ENCODE measurements at places on chromosomes 11 and 22. TPM values are rescaled to one million over a fixed set of nuclear protein-coding genes. Genes with fewer than 3 reads are reported as not detected.

DNA sequence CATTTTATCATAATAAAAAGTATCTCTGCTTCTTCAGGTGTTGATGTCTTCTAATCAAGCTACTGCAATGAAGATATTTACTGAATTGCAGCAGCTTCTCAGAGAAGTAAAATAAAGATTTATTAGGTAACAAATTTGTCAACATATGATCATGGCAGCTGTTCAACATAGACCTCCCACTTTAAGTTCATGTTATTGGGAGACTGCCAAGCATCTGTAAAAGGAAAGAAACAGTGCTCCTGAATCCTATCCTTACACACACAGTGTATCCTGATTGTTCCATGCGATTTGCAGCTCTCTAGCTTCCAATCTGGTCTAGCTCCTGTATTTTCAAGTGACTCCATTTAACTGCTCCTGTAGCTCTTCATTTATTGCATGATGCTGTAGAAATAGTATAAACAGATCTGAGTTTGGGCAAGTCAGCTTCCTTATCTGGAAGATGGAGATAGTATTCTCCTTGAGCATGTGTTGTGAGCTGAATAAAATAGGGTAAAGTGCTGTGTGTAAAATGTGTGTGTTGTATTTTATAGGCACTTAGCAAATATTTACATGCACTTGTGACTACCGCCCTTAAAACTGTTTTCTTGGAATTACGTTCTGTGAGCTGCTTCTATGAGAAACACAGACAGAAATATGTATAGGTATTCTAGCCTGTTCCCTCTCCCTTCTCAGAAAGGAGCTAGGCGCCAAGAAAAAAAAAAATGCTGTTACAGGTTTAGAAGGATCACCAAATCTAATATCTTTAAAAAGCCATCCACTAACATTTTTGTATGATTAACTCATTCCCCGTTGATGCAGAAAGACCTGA is 290.6 kb downstream of the JRKL start:
- H3K27me3 ChIP-seq, result no peaks in the 10 kb centered on the region
- H3K4me1 ChIP-seq, result no peaks in the 10 kb centered on the region
- no peak for DNase-seq
- no peaks in the 10 kb centered on the region for H3K36me3 ChIP-seq

- no peak for DNase-seq
- H3K4me1 ChIP-seq, result no peaks in the 10 kb centered on the region
- H3K27ac ChIP-seq, result no peak overlapping the region
- no peaks in the 10 kb centered on the region for H3K27me3 ChIP-seq
- no peaks in the 10 kb centered on the region for H3K36me3 ChIP-seq
Measured at GRCh38 chr22:43722444-43722843, 89.7 kb downstream of the EFCAB6 start.

DNA sequence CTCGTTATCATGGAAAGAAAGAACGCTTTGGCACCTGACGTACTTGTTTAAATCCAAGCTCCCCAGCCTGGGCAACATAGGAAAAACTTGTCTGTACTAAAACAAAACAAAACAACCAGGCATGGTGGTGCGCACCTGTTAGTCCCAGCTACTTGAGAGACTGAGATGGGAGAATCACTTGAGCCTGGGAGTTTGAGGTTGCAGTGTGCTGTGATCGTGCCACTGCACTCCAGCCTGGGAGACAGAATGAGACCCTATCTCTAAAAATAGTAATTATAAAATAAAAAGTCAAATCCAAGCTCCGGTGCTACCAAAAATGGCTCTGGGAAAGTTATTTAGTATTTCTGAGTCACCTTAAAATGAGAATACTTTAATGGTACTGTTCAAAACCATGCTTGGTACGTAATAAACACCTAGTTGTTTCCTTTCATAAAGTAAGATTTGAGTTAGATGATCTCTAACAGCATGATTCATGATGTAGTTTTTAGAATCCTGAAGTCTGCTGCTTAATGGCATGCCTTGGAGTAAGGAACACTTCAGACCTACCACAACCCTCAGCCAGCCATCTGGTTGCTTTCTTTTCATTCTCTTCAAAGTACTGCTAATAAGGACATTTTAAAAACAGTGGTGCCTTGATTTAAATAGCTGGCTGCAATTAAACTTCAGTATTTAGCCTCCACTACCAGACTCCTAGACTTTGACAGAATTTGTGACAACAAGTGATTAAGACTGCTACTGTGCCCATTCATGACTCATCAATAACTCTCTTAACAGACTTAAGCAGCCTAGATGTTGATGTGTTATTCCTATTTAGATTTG is 8.4 kb downstream of the PPME1 start:
- H3K27me3 ChIP-seq, result no peaks in the 10 kb centered on the region
- no peaks in the 10 kb centered on the region for H3K4me1 ChIP-seq

DNA sequence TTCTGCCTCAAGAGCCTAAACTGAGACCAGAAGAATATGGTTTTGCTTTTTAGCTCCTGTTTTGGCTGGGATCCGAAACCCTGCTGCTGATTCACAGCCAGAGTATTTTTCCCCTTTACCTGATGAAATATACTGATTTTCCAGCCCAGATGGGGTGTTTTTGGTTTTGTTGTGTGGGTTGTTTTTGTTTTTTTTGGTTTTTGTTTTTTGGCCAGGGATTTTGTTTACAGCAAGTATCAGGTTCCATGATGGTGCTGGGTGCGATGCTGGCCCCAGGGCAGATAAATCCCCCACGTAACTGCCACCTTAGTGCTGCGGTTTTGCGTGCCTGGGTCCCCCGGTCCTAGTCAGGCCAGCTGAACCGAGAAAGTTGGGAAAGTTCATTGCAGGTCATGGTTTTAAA is 103.7 kb downstream of the ZBTB16 start:
- no peak overlapping the region for H3K4me3 ChIP-seq
- H3K27ac ChIP-seq, result no peak overlapping the region
- peaks cover 4% of the 10 kb centered on the region for H3K4me1 ChIP-seq
- H3K27me3 ChIP-seq, result no peaks in the 10 kb centered on the region
- no peak for DNase-seq

DNA sequence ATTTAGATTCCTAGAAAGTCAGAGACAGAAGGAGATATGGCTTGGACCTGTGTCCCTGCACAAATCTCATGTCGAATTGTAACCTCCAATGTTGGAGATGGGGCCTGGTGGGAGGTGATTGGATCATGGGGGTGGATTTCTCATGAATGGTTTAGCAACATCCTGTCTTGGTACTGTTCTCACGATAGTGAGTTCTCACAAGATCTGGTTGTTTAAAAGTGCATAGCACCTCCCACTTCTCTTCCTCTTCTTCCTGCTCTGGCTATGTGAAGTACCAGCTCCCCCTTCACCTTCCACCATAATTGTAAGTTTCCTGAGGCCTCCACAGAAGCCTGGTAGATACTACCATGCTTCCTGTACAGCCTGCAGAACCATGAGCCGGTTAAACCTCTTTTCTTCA is 27.6 kb upstream of the PAMR1 start:
- no peak overlapping the region for H3K27ac ChIP-seq
- no peak for DNase-seq
- H3K36me3 ChIP-seq, result peaks cover 1% of the 10 kb centered on the region
- H3K4me3 ChIP-seq, result no peak overlapping the region

GRCh38 chr11:19790831-19791552 is 78.4 kb downstream of the NAV2 start:
- no peaks in the 10 kb centered on the region for H3K27me3 ChIP-seq
- peaks cover 14% of the 10 kb centered on the region for H3K4me1 ChIP-seq
- H3K27ac ChIP-seq, result peak overlapping the region; percentile 10
- peaks cover 9% of the 10 kb centered on the region for H3K36me3 ChIP-seq

GRCh38 chr22:45638197-45638596 is 33.4 kb upstream of the ATXN10 start:
- H3K27ac ChIP-seq, result no peak overlapping the region
- H3K4me1 ChIP-seq, result no peaks in the 10 kb centered on the region
- no peak overlapping the region for H3K4me3 ChIP-seq
- DNase-seq, result no peak
- H3K36me3 ChIP-seq, result no peaks in the 10 kb centered on the region

- peaks cover 2% of the 10 kb centered on the region for H3K4me1 ChIP-seq
- no peak for DNase-seq
- no peaks in the 10 kb centered on the region for H3K36me3 ChIP-seq
- no peak overlapping the region for H3K27ac ChIP-seq
Measured at GRCh38 chr11:119905162-119905561, 176.2 kb upstream of the NECTIN1 start.

DNA sequence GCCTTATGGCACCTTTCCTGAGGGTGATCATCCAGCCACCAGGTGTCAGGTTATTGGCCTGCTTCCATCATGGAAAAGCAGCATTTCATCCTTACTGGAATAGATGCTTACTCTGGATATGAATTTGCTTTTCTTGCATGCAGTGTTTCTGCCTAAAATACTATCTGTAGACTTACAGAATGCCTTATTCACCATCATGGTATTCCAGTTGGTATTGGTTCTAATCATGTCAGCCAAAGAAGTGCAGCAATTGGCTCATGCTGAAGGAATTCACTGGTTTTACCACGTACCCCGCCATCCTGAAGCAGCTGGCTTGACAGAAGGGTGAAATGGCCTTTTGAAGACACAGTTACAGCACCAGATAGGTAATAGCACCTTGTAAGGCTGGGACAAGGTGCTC is 194.2 kb downstream of the AASDHPPT start:
- H3K36me3 ChIP-seq, result peaks cover 12% of the 10 kb centered on the region
- no peak overlapping the region for H3K27ac ChIP-seq
- H3K4me1 ChIP-seq, result no peaks in the 10 kb centered on the region
- no peak for DNase-seq

- no peak for DNase-seq
- H3K4me3 ChIP-seq, result peak overlapping the region; percentile 82
- no peak overlapping the region for H3K27ac ChIP-seq
- H3K27me3 ChIP-seq, result peaks cover 18% of the 10 kb centered on the region
Measured at GRCh38 chr22:50524676-50525103, 708 bp downstream of the SCO2 start.

The PLA2G6 gene
- 24.1 TPM for total RNA-seq

The INPP5J gene
- total RNA-seq, result 4.7 TPM

The DKK3 gene
- total RNA-seq, result 17.1 TPM

The PRRG4 gene
- total RNA-seq, result 1.2 TPM

The RNF215 gene
- total RNA-seq, result 24.5 TPM

The MN1 gene
- 2.8 TPM for total RNA-seq

The OR8G1 gene
- not detected for total RNA-seq
